ENCODE measurements at places on chromosomes 6 and 20. TPM values are rescaled to one million over a fixed set of nuclear protein-coding genes. Genes with fewer than 3 reads are reported as not detected.

DNA sequence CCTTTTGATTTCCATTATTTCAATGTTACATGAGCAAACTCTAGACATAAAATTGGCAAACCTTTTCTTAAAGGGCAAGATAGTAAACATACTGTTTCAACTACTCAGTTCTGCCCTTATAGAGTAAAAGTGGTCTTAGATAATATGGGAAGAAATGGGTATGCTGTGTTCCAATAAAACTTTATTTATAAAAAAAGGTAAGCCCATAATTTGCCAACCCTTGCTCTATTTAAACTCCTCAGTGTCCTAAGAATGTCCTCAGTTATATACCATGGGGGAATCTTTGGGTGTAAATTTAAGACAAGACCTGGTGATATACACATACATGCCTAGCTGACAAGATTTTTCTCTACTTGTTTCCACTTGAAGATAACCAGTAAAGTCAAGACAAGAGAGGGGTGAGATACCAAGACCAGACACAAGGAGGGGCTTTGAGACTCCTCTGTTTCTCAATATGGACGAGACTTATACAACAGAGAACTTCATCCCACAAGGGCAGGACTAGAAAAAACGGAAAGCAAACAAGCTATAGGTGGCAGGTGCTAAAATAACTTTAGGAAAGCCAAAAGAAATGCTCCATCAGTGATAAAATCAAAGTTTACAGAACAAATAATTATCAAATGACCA lies 10.5 kb downstream of the SNX3 start:
- H3K27ac ChIP-seq, result no peak overlapping the region
- no peak overlapping the region for H3K4me3 ChIP-seq
- DNase-seq, result no peak

DNA sequence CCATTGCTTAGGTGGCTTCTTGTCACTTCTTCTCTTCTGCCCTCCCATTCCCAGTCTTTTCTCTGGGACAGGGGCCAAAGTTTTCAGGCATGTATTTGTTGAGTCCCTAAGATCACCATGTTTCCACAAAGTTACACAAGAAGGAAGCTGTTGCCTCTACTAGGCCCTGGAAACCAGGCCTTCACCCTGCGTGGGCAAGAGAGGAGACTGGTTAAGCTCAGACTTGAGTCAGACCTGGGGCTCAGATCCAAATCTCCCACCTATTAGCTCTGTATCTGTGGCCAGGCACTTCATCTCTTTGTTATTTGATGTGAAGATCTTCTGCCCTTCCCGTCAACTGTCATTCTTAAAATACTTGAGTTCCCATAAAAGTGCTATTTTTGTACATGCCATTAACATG lies 154.6 kb downstream of the SASH1 start:
- no peak overlapping the region for H3K4me3 ChIP-seq
- H3K27me3 ChIP-seq, result no peaks in the 10 kb centered on the region
- no peaks in the 10 kb centered on the region for H3K36me3 ChIP-seq
- no peaks in the 10 kb centered on the region for H3K4me1 ChIP-seq
- DNase-seq, result no peak
- H3K27ac ChIP-seq, result no peak overlapping the region

The ZBTB24 gene
- polyA plus RNA-seq, result 7.5 TPM

DNA sequence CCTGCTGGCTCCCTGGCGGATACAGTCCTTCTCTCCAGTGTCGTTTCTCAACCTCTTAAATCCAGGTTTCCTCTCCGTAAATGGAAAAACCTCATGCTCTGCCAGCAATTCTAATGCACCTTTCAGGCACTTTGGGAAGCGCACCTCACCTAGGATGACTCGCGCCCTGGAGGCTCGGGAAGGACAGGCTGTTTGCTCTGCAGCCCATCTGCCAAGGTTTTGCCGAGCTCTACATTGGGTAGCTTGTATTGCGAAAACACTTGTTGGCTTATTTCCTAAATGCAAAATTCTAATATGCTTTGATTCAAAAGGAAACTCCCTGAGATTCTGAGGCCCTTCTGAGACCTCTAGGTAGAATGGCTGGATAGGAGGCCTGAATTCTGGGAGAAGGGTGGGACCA lies 102.6 kb upstream of the MLN start:
- DNase-seq, result no peak
- peaks cover 73% of the 10 kb centered on the region for H3K4me1 ChIP-seq
- no peaks in the 10 kb centered on the region for H3K27me3 ChIP-seq
- H3K27ac ChIP-seq, result no peak overlapping the region
- H3K4me3 ChIP-seq, result no peak overlapping the region
- no peaks in the 10 kb centered on the region for H3K36me3 ChIP-seq

The RSPO3 gene
- not detected for polyA plus RNA-seq

DNA sequence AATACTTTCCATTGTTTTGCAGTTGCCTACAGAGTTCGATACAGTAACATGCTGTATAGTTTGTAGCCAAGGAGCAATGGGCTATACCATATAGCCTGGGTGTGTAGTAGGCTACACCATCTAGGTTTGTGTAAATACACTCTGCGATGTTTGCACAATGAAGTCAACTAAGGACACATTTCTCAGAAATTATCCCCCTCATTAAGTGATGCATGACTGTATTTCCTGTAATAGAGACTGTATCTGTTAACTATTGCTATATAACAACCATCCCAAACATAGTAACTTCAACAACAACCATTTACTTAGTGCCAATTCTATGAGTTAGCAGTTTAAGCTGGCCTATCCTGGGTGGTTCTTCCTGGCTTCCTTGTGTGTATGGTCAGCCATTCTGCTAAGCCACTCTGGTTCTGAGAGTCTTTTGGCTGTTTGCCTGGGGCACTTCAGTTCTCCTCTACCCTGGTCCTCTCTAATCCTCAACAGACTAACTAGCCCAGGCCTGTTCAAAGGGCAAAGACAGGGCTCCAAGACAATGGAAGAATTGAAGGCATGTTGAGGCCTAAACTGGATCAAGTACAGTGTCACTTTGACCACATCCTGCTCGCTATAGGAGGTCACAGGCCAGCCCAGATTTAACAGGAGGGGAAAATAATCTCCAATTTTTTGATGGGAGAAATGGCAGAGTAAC lies 124.0 kb downstream of the PLCB1 start:
- H3K36me3 ChIP-seq, result no peaks in the 10 kb centered on the region
- H3K27me3 ChIP-seq, result no peaks in the 10 kb centered on the region
- no peak overlapping the region for H3K27ac ChIP-seq
- DNase-seq, result no peak
- no peak overlapping the region for H3K4me3 ChIP-seq
- H3K4me1 ChIP-seq, result no peaks in the 10 kb centered on the region

DNA sequence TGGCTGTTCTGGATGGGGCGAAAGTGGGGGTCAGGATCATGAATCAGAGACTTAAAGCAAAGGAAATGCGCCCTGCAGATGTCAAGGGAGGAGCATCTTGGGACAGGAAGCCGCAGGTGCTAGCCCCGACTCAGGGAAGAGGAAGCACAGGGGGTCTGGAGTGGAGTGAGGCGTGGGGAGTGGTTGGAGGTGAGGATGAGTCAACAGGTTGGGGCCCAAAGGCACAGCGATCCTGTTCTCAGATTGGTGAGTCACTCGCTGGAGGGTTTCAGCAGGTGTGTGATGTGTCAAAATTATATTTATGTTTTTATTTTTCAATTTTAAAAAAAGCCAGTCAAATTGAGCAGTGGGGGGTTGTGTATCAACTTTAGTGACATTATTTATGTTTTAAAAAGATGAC lies 19.0 kb downstream of the PACSIN1 start:
- no peak overlapping the region for H3K27ac ChIP-seq
- peak; percentile 83 for DNase-seq
- H3K36me3 ChIP-seq, result no peaks in the 10 kb centered on the region
- H3K27me3 ChIP-seq, result no peaks in the 10 kb centered on the region
- peaks cover 28% of the 10 kb centered on the region for H3K4me1 ChIP-seq

- H3K27ac ChIP-seq, result no peak overlapping the region
- H3K4me1 ChIP-seq, result no peaks in the 10 kb centered on the region
- H3K36me3 ChIP-seq, result no peaks in the 10 kb centered on the region
- H3K4me3 ChIP-seq, result no peak overlapping the region
Measured at GRCh38 chr20:52954849-52955248, 17.3 kb upstream of the TSHZ2 start.

The SEL1L2 gene
- not detected for polyA plus RNA-seq

- no peaks in the 10 kb centered on the region for H3K27me3 ChIP-seq
- no peaks in the 10 kb centered on the region for H3K4me1 ChIP-seq
- no peak for DNase-seq
- H3K36me3 ChIP-seq, result no peaks in the 10 kb centered on the region
- H3K4me3 ChIP-seq, result no peak overlapping the region
- no peak overlapping the region for H3K27ac ChIP-seq
Measured at GRCh38 chr20:1905009-1905408, 9.8 kb downstream of the SIRPA start.

DNA sequence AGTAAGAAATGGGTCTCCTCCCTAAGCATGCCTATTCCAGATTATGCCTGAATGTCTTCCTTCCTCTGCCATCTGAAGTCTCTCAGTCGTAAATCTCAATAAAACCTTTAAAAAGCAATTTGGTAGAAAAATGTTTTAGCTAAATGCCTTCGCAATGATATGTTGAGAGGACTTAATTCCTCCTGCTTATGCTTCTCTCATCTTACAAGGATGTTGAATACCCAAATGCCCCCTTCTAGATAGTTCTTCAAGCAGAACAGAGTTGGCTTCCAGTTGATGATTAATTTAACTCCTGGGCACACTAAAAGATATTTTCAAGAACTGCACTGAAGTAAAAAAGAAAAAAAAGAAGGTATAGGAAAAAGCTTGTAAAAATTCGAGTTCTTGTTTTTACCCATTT lies 275.0 kb upstream of the SPTLC3 start:
- no peak for DNase-seq
- no peaks in the 10 kb centered on the region for H3K36me3 ChIP-seq
- no peak overlapping the region for H3K27ac ChIP-seq
- no peaks in the 10 kb centered on the region for H3K27me3 ChIP-seq
- no peaks in the 10 kb centered on the region for H3K4me1 ChIP-seq

- H3K4me1 ChIP-seq, result no peaks in the 10 kb centered on the region
- DNase-seq, result no peak
- no peaks in the 10 kb centered on the region for H3K36me3 ChIP-seq
- H3K27ac ChIP-seq, result no peak overlapping the region
- H3K27me3 ChIP-seq, result no peaks in the 10 kb centered on the region
- no peak overlapping the region for H3K4me3 ChIP-seq
Measured at GRCh38 chr6:52210227-52210626, 24.1 kb downstream of the IL17A start.

DNA sequence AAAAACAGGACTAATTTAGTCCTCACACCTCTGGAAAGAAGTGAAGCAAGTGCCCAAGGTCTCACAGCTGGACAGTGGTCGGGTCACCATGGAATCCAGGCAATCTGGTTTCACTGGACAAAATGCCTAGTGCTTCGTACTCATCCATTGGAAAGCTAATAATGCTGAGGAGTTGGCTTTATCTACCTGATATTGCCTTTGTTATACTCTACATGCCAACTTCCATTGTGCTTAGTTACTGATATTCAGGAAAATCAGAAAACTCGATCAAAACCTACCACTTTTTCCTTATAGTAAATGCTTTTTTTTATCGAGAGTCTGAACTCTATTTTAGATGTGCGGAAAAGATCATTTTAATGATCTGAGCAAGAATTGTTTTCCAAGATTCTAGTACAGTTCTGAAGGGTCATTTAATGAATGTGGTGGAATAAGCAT lies 966 bp downstream of the CFAP206 start:
- peaks cover 7% of the 10 kb centered on the region for H3K4me1 ChIP-seq
- no peaks in the 10 kb centered on the region for H3K27me3 ChIP-seq
- DNase-seq, result no peak
- peak overlapping the region; percentile 55 for H3K4me3 ChIP-seq

GRCh38 chr6:36033935-36034334 lies 6.3 kb downstream of the MAPK14 start:
- no peak for DNase-seq
- no peaks in the 10 kb centered on the region for H3K36me3 ChIP-seq
- no peak overlapping the region for H3K4me3 ChIP-seq
- H3K27me3 ChIP-seq, result no peaks in the 10 kb centered on the region
- no peak overlapping the region for H3K27ac ChIP-seq

GRCh38 chr6:35919827-35920751 lies 809 bp downstream of the SRPK1 start:
- H3K27me3 ChIP-seq, result no peaks in the 10 kb centered on the region
- no peaks in the 10 kb centered on the region for H3K36me3 ChIP-seq
- peaks cover 31% of the 10 kb centered on the region for H3K4me1 ChIP-seq
- DNase-seq, result peak; percentile 41
- H3K4me3 ChIP-seq, result peak overlapping the region; percentile 81
- H3K27ac ChIP-seq, result peak overlapping the region; percentile 60

All from CD8-positive, alpha-beta memory T cell (primary cell).